ENCODE measurements at places on chromosomes 12 and 14.

- no peak for DNase-seq
These were observed 87.8 kb upstream of the PRKD1 start for GRCh38 chr14:30015489-30015888.

DNA sequence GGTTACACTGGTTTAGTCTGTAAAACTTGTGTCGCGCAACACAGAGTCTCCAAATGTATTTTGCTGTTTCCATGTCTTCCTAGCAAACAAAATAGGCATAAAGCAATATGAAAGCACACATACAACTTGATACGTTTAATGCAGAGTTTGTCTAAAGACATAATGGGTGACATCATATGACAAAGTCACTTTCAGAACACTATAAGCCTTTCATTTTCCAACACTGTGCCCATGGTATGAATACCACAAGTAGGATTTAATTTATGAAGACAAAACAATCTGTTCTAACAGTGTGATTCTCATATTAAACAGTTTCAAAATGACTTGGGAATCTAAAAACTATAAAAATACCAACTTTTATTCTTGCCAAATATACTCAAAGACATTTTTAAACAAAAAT, 58.4 kb downstream of the PTPN21 start:
- DNase-seq = no peak

GRCh38 chr14:60845523-60845922, 111.0 kb downstream of the MNAT1 start:
- no peak for DNase-seq

GRCh38 chr12:124650912-124651311, 83.5 kb upstream of the NCOR2 start:
- peak; percentile 28 for DNase-seq

- DNase-seq = no peak
These were observed 26.8 kb downstream of the GNPTAB start for GRCh38 chr12:101803978-101804377.

DNA sequence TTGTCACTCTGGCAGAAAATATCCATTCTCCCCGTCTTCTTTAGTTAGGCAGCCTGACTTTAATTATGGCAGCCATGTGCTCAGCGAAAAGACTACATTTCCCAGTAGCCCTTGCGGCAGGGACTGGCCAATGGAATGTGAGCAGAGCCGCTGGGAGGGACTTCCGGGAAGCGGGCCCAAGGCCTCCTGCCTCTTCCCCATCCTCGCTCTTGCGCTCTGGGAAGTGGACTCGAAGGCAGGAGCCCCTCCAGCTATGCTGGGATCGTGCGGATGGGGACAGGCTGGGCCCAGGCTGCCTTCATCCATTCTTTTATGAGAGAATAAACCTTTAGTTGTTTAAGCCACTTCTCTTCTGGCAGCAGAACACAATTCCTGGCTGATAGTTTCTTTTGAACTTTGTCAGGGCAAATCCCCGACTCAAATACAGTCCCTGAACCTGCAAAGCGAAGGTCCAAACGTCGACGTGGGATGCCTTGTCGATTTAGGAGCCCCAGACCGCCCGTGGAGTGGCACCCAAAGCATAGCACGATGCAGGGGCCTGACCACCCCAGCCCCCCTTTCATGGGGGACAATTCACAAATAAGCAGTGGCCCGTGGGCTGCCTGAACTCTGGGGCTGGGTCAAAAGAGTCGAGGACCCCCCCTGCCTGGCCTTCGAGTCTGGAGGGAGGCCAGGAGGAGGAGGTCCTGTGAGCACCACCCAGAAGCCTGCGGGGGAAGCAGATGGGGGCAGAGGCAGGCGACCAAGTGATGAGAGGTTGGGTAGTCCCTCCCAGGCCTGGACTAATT, 15.6 kb upstream of the LRTM2 start:
- no peak for DNase-seq

DNA sequence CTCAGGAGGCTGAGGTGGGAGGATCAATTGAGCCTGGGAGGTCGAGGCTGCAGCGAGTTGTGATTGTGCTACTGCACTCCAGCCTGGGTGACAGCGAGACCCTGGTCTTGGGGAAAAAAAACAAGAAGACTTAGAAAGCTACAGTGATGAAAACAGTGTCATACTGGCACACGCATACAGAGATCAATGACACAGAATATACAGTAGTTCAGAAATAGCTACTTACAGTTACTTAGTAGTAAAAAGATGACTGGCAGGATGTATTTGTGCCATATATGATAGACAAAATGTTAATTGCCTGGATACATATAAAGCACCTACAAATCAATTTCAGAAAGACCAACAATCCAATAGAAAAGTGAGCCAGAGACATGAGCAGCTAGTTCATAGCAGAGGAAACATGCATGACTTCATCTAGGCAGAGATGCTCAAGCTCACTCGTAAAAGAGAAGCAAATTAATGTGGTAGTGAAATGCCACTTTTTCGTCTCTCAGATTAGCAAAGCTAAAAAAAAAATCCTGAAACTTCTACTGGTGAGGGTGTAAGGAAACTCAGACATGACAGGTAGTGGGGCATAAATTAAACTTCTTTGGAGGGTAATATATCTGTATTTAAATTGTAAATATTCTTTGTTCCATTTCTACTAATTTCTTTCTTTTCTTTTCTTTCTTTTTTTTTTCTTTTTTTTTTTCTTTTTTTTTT, 2.5 kb upstream of the ALDH2 start:
- DNase-seq = no peak

DNA sequence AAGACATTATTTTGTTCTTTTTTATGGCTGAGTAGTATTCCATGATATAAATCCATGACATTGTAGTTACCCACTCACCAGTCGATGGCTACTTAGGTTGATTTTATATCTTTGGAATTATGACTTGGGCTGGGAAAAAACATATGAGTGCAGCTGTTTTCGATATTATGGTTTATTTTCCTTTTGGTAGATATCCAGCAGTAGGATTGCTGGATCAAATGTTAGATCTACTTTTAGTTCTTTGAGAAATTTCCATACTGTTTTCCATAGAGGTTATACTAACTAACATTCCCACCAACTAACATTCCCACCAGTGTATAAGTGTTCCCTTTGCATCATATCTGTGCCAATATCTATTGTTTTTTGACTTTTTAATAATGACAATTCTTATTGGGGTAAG, 29.9 kb upstream of the PTPRR start:
- DNase-seq = no peak

DNA sequence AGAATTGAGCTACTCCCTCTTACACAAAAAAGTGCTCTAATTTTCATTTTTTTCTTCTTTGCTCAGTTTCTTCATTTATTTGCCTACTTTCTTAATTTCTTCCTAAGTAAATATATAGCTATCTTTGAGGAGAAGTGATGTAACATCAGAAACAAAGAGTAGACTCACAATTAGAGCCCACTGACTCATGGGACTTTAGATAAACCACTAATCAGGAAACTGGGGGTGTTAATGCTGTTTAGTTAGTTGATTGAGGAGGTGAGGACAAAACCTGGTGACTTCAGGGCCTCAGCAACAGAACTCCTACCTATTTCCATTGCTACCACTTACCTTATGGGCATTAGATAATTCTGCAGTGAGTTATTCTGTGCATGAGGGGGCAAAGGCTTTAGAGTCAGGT, 151.7 kb downstream of the MON2 start:
- DNase-seq = no peak

DNA sequence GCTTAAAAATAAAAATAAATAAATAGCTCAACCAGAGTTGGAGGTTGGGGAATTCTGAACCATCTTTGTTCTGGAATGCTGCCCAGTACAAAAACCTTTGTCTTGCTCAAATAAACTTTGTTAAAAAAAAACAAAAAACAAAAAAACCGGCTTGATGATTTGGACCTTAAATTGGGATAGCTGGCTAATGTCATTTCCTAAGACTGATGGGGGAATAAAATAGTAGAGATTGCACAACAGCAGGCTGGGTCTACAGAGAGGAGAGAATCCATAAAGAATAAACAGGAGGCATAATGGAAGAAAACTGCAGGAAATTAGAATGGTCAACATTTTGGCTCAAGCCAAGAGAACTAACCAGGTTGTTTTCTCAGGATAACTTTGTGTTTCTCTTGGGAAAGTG, 370.9 kb downstream of the AEBP2 start:
- DNase-seq = no peak

DNA sequence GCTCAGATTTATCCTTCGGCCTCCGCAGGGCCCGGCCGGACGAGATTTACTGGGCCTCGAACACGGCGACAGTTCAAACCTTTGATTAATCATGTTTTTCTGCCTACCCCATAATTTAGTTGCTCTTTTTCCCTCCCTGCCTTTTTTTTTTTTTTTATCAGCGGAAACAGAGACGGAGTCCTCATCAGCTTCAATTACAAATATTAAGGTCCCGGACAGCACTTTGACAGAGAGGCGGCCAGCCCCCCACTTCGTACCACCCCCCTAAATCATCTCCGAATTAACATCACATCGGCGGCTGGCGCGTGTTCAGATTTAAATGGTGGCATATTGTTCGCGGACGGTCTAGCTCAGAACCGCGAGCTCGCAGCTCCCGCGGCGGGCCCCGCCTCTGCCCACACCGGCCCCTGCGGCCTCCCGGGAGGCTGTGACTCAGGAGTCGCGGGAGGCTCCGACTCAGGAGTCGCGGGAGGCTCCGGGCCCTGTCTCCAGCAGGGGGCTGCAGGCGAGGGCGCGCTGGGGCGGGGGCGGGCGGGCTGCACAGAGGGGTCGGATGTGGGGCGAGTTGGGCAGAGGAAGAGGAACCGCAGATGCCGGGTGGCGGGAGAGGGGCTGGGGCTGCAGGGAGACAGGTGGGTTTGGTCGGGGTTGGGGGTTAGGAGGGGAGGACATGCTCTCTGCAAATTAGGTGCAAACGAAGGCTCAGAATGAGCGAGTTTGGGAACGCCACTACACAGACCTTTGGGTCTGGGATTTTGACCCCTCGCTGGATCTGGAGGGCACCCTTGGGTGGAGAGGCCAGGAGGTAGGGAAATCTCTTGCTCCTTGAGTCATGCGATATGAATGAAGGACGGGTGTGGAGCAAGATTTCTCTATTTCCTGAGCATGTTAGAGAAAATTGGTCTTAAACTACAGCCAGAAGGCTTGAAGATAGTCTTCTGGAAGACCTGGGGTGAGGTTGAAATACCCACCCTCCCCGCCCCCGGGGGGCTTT, 19.6 kb upstream of the ATP5MC2 start:
- no peak for DNase-seq

GRCh38 chr12:91986084-91986483, 159.6 kb downstream of the BTG1 start:
- no peak for DNase-seq

DNA sequence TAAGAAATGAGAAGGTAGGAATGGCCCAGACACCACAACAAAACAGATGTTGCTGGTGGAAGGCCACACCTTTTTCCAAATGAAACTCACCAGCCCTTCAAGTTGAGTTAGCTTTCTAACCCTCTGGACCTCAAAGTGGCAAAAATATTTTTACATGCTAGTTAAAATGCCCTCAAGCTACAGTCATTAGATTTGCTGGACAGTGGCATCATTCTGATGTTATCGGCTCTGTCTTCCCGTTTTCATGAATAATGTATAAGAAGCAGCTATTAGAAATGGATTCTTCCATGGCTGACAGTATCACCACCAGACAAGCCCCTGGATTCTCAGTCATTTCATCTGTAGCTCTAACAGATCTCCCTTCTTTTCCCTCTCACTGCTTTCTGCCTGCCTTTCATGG, 37.1 kb upstream of the PLXNC1 start:
- DNase-seq = no peak

DNA sequence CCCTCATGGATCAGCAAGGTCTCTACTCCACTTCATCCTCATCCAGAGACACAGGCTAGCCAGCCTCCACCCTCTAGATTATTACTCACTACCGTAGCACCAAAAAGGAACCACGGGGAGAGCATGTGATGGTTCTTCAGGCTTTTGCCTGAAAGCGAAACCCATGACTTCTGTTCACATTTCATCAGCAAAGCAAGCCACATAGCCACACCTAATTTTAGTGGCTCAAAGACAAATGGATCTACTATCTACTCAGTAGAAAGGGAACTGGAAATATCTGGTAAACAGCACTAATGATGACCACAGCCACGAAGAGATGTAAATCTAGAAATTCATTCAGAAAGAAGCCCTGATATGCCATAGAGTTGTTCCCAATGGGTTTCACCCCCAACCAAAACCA, 51.4 kb downstream of the VCPKMT start:
- no peak for DNase-seq

- DNase-seq = no peak
These were observed 1378.3 kb upstream of the SEL1L start for GRCh38 chr14:82911930-82912329.

- peak; percentile 33 for DNase-seq
These were observed 45.8 kb upstream of the TMED10 start for GRCh38 chr14:75222208-75222701.
